ENCODE measurements at places on chromosomes 12 and 14. TPM values are rescaled to one million over a fixed set of nuclear protein-coding genes. Genes with fewer than 3 reads are reported as not detected.

Gene DDX23
- 68.0 TPM for total RNA-seq

Gene SYT1
- 0.58 TPM for total RNA-seq

Gene TEX52
- total RNA-seq: not detected

Gene NAV3
- 21.9 TPM for total RNA-seq

GRCh38 chr14:87133073-87133801 is 859.7 kb downstream of the GALC start:
- no peak for DNase-seq
- H3K27ac ChIP-seq: no peak overlapping the region
- H3K27me3 ChIP-seq: no peaks in the 10 kb centered on the region
- H3K4me3 ChIP-seq: no peak overlapping the region

DNA sequence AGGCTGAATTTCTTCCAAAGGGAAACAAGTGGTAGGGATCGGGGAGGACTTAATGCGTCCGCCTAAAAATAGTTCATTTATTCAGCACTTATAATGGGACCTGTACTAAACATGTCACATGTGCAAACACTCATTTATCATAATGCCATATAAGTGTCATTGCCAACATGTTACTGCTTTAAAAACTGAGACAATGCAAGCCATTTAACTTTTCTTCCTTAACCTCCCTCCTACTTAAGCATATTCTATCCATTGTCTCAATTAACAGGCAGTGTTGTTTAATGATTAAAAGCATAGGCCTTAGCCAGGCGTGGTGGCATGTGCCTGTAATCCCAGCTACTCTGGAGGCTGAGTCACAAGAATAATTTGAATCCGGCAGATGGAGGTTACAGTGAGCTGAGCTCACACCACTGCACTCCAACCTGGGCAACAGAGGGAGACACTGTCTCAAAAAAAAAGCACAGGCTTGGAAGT is 13.5 kb upstream of the SCFD1 start:
- H3K36me3 ChIP-seq: no peaks in the 10 kb centered on the region
- no peaks in the 10 kb centered on the region for H3K27me3 ChIP-seq
- no peak for DNase-seq
- no peak overlapping the region for H3K27ac ChIP-seq

DNA sequence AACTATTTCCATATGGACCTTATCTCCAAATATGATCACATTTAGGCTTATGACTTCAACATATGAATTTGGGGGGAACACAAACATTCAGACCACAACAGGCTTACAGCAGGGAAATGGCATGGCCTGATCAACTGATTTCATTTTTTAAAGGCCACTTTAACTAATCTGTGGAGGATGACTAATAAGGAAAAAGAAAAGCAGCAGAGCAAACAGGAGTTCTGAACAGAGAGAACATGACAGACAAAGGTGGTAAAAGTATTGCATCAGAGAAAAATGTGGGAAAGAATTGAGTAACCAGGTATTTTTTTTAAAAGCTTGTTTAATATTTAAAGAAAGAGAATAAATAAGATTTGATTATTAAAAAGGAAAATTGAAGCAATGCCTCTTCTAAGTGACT is 366.1 kb upstream of the TMPO start:
- no peaks in the 10 kb centered on the region for H3K36me3 ChIP-seq
- H3K4me1 ChIP-seq: no peaks in the 10 kb centered on the region
- H3K27me3 ChIP-seq: no peaks in the 10 kb centered on the region
- H3K4me3 ChIP-seq: no peak overlapping the region
